Sigmoid colon (tissue), 7 donors: ENCODE measurements at places on chromosomes 2 and 18. TPM values are rescaled to one million over a fixed set of nuclear protein-coding genes. Genes with fewer than 3 reads are reported as not detected.

GRCh38 chr18:8912348-8913326 lies 189.9 kb upstream of the NDUFV2 start:
- DNase-seq: no peak

GRCh38 chr18:79583426-79583825 lies 96.2 kb upstream of the CTDP1 start:
- DNase-seq: no peak

DNA sequence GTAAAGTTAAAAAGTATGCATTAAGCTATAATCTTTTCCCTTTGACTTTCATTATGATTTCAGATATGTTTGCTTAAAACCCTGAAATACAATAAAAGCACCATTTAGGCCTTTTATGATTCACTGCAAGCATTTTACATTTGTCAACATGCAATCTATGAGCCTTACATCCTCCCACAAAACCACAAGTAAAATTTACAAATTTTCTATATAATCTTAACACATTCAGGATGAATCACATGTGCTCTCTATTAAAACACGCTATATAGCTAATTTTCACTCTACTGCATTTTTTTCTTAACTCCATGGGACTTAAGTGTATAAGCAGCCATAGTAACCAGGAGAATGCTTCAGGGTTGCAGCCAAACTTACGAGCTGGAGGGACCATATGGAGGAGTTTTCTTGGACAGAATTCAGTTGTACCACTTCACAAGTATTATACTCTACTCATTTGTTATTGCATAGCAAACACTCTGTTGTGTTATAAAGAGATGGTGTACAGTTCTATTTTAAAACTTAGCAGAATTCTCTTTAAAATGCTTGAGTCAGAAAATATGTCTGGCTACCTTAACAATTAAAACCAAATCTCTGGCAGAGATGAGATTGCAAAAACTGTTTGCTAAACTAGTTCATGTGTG lies 293.2 kb downstream of the ALK start:
- DNase-seq: no peak

DNA sequence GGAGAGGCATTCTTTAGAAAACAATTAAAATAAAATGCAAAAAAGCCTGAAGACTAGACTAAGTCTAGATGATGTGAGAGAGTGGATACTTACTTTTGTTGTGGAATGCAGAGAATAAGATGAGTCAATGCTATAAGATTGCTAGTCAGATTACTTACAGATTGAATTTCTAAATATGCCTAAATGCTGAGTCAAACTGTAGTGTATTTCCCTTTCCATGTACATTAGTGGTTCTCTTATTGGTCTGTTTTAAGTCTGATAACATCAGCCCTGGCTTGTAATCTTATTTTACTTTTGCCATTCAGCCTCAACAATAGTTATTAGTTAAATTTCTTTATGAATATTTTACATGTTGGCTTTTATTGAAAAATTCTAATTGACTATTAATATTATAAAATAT lies 702.7 kb downstream of the SOCS6 start:
- DNase-seq: no peak

DNA sequence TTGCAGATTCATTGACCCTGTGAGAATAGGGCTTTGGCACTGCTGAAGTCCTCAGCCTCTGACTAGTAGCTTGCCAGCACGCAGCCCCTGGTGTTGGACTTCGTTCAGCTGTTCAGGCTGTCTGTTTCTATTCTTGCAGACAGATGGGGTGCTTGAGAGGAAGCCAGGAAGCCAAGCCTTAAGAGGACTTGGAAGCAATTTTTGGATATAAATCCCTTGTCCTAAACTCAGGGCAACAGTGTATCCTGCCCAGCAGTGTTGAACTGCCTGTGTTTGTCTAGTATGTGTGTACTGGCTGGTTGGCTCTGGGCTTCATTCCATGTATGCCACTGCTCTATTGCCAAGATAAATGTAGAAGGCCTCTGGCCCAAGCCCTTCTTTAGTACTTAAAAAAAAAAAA lies 108.6 kb downstream of the COMMD1 start:
- DNase-seq: peak; percentile 92

DNA sequence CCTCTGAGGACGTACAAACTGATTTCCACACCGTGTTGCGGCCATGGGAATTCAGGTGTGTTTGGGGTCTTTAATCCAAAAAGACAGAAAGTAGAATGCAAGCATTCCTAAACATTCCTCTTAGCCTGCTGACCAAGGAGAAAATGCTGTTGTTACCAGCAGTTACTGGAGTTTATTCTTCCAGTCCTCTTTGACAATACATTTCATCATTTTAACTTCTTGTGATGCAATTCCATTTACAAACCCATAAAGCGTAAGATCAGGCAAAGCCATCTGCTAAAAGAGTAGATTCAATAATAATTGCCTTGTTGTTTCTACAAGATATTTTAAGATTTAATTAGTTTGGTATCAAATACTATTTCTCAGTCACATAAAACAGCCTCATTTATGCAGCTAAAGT lies 32.7 kb downstream of the SPIRE1 start:
- DNase-seq: no peak

DNA sequence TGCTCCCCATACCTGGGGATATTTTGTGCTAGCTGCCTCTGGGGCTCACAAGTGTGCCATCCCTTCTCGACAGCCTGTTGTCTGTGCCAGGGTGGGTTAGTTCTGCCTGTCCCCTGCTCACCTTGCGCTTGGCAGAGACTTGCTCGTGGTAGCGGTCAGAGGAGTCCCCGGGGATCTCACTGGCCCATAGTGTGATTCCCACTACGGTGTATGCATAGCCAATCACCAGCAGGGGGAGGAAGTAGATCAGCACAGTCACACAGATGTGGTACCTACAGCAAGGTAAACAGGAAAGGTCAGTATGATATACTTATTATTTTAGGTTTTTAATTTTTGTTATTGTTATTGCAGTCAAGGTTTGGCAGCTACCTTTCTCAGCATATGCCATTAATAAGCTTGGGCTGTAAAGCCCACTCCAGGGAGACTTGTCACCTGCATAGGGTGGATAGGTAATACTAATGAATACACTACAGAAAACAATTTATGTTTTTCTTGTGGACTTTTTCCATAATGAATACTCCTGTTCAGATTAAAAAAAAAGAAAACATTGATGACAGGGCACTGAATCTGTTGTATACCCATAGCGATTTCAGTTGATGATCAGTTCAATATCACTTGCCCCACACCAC lies 95.2 kb downstream of the POLE4 start:
- DNase-seq: no peak

DNA sequence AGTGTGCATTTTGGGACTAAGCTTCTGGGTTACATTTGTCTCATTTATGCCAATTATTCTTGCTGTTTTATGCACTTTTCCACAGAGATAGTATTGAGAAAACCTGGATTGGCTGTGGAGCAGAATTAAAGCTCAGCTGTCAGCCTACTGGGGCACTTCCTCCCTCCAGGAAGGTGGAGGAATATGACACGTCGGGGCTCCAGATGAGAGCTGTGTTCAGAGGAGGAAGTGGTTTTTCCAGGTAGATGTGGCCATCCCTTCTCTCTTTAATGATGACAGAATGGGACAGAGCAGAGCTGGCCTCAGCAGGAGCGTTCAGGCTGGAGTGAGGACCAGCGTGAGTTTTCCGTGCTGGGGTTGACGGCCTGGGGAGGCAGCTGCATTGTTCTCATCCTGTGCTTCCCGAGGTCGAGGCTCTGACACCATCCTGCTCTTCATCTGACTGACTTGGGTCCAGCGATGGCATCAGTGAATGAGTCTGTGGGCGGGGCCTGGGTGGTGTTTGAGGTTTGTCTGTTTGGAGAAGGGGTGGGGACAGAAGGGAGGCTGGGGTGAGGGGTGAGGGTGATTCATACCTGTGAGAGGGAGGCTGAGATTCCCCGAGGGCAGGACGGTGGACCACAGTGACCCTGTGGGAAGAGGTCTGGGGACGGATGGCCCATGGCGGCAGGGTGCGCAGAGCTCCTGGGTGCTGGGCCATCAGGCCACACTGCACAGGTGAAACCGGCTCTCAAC lies 207.0 kb downstream of the LDLRAD4 start:
- DNase-seq: peak; percentile 54

DNA sequence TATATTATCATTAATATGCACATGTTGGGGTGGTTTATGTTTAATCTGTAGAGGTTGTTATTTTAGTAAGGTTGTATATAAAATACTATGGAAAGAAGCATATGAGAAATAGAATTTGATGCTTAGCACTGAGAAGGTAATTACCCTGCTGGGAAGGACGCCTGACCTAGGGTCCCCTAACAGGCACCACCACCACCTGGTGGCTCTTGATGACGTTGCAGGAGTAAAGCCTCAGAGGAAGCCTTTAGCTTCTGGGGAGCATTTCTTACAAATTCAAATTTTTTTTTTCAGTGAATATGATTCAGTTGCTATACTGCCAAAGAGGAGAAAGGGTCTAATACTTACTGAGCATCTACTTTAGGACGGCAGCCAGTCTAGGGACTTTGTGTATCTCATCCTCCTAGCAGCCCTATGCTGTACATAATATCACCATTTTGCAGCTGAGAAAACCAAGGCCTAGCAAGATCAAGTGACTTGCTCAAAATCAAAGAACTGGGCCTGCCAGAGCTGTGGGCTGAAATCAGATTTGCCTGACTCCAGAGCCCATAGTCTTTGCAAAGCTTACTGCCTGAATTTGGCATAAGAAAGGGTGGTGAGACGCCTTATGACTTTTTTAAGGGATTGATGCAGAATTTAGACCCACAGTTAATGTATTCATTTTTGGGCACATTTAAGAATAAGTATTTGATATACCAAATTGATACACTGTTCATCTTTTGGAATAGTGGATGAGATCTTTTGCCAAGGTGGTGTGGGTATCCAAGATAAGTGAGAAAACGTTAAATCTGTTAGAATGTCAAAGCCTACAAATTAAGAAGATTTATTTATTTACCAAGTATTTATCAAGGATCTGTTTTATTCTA lies 78.8 kb upstream of the GAREM1 start:
- no peak for DNase-seq

GRCh38 chr2:11589316-11589940 lies 55.6 kb downstream of the GREB1 start:
- DNase-seq: no peak

Gene SIX2
- total RNA-seq: not detected

Gene CFC1
- not detected for total RNA-seq

Gene SPEG
- total RNA-seq: 208 TPM

Gene IL1R2
- 3.0 TPM for total RNA-seq

Gene ACMSD
- not detected for total RNA-seq

Gene RAPH1
- total RNA-seq: 15.0 TPM

Gene ALPG
- total RNA-seq: not detected

Gene KCNE4
- total RNA-seq: 18.7 TPM
